SJSA1 (cell line): ENCODE measurements at places on chromosomes 7 and 10. TPM values are rescaled to one million over a fixed set of nuclear protein-coding genes. Genes with fewer than 3 reads are reported as not detected.
A peak's percentile ranks its signal among the peaks of the same experiment; 100 is the strongest.

DNA sequence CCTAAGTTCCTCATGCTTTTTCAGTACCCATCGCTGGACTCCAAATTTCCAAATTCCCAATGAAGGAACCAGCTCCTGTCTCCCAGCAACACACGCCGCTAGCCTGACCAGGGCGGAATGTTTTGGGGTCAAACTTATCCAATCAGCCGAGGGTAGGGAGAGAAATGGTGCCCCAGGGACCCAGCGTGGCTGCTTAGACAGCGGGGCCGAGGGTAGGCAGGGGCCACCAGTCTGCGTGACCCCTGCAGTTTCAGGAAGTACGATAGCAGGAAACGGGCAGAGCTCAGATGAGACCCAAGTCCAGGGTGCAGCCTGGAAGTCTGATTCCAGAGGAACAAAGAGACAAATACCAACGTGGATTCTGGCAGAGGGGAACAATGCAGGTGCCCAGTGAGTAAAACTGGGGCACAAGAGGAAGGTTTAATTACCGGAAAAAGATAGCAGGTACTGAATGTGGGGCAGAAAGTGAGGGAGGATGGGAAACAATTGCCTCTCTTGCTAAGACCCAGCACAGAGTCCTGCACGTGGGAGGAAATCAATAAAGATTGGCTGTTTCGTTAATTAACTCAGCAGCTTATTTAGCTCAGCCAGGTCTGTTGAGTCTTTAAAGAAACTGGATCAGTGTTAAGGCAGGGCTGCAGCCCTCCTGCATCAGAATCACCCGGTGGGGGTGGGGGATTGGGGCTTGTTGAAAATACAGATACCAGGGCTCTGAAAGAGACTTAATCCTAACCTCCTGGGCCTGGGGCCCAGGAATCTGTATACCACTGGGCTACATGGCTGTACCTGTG, 50.4 kb upstream of the NFE2L3 start:
- DNase-seq: no peak

- DNase-seq: no peak
These were observed 473.3 kb downstream of the LRMDA start for GRCh38 chr10:75904499-75905283.

WDR11 gene
- total RNA-seq: 52.8 and 62.3 TPM in 2 replicates

GRCh38 chr7:156585025-156585648, 55.4 kb upstream of the RNF32 start:
- no peak for DNase-seq

DNA sequence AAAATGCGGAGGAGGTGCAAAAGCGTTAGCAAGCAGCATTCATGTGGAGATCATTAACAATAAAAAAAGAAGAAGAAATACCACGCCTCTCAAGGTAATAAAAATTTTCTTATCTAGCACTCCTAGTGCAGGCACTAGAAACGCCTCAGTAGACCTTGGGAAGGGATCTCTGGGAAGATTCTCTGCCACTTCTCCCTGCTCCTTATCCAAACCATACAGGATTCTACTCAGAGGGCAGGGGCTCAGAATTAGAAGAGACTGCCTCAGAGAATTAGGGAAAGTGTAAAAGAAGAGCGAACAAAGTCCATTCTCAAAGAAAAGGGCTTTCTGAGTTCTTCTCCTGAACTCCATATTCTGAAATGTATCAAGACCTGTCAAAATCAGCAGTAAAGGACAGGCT, 413.4 kb downstream of the SORCS1 start:
- DNase-seq: no peak

GRCh38 chr7:111942450-111943081, 263.6 kb downstream of the DOCK4 start:
- DNase-seq: no peak

DNA sequence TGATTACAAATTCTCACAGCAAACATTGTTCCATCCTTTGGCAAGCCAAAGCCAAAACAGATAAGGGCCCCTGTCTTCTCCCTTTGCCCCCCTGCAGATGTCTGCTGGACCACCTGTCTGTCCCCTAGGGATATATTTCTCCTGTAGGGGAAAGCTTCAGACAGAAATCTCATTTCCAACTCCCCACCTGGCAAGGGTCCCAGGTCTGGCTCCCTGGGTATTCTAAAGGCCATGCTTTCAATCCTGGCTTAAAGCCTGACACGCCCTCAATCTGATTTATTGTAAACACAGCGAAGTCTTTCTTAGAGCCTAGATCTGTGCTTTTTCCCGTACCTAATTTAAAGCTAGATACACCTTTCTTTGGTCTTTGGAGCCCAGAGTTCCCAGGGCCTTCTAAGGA, 66.1 kb downstream of the KCNMA1 start:
- DNase-seq: no peak

DNA sequence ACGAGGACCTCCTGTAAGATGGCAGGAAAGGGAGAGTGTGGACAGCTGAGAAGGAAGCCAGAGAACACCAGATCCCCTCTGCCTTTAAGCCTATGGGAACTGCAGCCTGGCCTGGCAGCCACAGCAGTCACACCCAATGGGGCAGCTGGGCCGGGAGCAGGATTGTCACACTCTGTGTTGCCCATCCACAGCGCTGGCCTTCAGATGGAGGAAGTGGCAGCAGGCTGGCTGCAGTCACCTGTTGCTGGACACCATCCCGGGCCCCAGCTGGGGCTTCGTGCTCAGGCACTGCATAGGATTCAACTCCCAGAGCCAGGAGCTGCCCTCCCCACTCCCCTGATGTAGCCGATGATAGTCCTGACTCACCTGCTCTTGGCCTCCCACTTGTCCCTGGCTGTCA, 114.4 kb downstream of the COL13A1 start:
- DNase-seq: no peak

LIPK gene
- total RNA-seq: not detected in 2 replicates

DNA sequence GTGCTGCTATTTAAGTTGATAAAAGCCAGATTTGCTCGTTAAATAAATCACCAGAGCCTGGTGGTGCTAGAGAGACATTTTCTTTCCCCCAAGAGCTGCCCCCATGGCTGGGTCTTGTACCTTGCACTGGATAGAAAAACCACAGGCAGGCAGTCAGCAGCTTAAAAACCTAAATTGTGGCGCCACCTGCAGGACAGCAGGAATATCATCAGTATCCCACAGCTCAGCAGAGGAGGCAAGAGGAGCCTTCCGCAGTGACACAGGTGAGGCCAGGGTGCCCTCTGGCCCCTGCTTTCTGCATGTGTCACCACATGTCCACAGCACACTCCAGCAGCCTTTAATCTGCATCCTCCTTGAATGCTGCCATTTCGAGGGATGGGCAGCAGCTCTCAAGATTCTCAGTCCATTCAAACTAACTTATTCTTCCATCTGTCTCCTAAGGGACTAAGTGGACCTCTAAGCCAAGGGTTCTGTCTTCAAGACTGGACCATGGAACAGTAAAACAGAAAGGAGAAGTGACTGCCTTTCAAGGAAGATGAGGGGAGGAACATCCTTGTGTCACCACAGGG, 4.5 kb upstream of the PLXNA4 start:
- DNase-seq: peak; percentile 58

GRCh38 chr10:122191936-122192541, 79.1 kb upstream of the BTBD16 start:
- no peak for DNase-seq

ZKSCAN5 gene
- 10.2 and 16.1 TPM in 2 replicates for total RNA-seq

DNA sequence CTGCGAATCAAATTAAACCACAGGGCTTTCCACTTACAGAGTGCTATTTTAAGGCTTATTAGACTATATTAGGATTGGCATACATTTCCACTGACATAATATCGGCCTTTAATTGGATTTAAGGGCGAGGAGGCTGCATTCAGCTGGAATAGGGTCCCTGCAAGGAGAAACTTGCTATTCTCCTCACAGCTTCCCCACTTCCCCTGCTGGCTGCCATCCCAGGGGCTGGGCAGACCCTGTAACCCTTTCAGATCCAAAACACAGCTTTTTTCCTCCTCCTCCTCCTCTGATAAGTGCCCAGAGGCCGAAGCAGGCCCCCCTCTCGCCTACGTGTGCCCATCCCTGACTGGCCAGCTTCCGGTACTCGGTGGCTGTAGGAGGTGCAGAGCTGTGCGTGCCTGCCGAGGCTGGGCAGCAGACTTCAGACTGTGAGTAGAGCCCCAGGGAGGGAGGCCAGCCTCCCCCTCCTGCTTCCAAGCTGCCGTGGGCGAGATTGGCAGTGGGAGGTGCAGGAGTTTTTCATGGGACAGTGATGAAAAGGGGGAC, 224.2 kb downstream of the PLXNA4 start:
- no peak for DNase-seq

DNA sequence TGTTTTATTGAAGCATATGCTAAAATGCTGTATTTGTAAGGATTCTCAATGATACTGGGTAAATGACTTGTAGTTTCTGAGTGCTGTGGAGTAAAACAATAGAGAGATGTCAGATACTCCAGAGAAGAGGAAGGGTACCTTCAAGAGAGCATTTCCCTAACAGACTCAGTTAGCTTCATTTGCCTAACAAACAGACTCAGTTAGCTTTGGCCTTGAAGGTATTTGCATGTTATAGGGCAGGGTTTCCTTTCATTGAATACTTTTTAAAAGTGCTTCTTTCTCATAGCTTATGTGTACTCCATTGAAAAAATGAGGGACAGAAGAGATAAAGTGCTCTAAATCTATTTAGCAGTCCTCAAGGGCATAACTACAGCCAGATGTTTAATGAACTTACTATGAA, 101.8 kb downstream of the CHN2 start:
- no peak for DNase-seq

DNA sequence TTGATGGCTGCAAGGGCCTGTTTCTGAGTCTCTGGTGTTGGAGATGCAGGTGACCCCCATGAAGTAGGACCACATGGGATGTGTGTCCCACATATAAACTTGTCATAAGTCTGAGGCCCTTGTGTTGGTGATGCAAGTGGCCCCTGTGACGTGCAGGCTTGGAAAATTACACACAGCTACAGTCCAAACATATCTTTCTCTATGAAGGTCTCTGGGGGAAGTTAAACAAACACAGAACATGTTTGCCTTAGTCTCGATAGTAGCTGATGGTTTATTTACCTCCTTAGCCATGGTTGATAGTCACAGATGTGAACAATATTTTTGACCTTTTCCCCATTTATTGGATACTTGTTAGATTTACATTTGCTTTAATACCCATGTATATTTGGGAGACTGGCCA, 64.7 kb downstream of the ADCY1 start:
- DNase-seq: no peak

DNA sequence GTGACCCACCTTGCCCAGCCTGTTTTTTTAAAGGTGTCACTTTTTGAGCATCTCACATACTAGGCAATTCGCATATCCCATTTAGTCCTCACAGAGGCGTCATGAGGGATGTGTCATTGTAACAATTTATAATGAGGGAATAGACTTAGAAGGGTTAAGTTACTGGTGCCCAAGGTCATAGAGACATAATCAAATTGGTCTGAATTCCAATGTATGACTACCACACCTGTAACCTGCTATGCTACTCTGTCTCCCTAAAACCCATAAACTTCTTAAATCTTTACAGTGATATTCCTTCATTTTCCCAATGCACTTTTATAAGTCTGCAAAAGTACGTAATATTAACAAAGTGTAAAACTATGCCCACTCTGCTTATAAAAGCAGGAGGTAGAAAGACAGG, 7.1 kb downstream of the ZMYND11 start:
- DNase-seq: no peak

- DNase-seq: no peak
These were observed 443.5 kb upstream of the ETV1 start for GRCh38 chr7:14432924-14433323.

DNA sequence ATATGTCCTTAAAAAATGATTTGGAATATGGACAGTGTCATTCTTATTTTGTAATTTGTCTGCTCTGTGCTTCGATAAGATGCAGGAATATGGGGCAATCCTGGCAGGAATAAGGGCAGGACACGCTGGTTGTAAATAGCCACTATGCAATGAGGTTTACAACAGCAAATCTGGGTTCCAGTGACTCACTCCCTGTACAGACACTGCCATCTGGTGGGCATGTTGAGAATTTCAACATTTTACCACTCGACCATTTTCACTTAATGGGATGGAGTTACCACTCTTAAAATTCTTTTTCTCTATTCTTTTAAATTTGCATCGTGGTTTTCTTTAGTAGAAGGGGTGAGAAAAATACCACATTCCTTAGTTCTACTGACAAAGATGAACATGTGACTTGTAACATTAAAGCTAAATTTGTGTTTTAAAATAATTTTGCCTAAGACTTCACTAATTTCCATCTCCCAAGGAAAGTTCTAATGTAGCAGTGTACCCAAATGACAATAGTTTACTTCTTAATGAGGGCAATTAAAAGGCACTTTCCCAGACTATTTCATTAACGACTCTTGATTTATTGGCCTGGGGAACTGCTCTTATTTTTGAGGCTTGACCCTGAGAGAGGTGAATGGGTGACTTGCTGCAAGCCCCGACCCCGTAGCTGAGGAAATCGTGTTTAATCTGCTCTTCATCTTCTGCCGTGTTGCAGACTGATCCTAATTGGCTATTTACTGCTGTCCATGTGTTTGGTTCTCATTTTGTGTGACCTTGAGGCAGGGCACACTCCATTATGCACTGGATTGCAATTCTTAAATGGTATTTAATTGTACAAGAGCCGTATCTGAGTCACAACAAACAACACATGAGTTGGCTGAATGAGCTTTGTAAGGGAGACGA, 173.6 kb upstream of the IMMP2L start:
- DNase-seq: peak; percentile 52

GRCh38 chr10:124653811-124654651, 90.1 kb downstream of the FAM53B start:
- no peak for DNase-seq

CPA4 gene
- total RNA-seq: 12.0 and 14.7 TPM in 2 replicates

DNA sequence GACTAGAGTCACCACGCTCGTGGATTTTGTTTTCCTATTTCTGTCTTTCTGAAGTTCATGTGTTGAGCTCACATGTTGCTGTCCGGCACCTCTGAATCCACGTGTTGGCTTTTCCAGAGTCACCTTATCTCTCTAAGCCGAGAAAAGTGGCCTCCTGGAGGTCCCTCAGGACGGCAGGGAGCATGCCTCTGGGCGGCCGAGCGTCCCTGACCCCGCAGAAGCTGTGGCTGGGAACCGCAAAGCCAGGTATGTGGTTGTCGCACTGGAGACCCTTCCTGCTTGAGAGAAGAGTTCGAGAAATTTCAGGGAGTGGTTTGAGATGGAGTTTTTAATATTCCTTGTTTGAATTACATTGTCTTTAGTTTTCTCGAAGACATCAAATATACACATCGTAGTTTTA, 12.6 kb downstream of the IQCE start:
- no peak for DNase-seq

DNA sequence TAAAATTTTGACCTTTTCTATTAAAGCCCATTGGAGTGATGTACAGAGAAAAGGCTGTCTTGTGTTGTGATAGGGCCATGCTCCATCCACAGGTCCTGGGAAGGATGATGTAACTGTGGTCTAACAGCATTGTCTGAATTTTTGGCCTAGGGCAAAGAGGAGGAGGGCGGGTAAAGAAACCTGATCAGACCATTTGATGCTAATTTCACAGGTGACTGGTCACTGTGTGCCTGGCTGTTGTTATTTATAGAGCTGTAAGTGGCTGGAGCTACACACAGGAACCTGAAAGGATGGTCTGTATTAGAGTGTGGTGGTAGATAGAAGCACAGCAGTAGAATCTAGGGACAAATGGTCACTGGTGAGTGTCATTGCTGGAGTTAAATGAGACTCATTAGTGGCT, 182.1 kb downstream of the AUTS2 start:
- no peak for DNase-seq

GRCh38 chr7:19119372-19119771, 1.9 kb upstream of the TWIST1 start:
- no peak for DNase-seq

PLPP4 gene
- 12.5 and 13.8 TPM in 2 replicates for total RNA-seq
